Activated T-helper 17 cell treated with anti-CD3 and anti-CD28 coated beads, Interleukin-2, amount 50 U/mL, for 72 hours (primary cell): ENCODE measurements at places on chromosomes 3 and 15. TPM values are rescaled to one million over a fixed set of nuclear protein-coding genes. Genes with fewer than 3 reads are reported as not detected.

The GOLGA6L1 gene
- total RNA-seq, result not detected

The CCR8 gene
- total RNA-seq, result 10.2 TPM

DNA sequence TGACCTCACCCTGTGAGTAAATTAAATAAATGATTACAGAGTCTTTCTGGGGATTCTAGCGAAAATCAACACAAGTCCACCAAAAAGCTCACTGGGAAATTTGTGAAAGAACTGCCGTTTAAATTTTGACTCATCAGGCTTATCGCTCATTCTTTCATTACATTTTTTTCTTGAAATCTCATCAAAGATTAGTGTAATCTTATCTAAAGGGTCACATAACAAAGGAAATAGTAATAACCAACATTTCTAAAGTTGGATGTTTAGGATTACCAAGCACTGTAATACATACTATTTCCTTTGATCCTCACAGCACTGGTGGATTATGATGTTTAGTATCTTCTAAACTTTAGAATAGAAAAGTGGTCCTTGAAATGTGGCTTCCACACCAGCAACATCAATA lies 111.1 kb upstream of the CBLB start:
- no peak overlapping the region for H3K4me3 ChIP-seq
- peaks cover 4% of the 10 kb centered on the region for H3K4me1 ChIP-seq
- ATAC-seq, result no peak
- no peaks in the 10 kb centered on the region for H3K36me3 ChIP-seq
- no peaks in the 10 kb centered on the region for H3K27me3 ChIP-seq

GRCh38 chr3:40847551-40847992 lies 322.8 kb downstream of the ZNF621 start:
- no peaks in the 10 kb centered on the region for H3K4me1 ChIP-seq
- H3K27me3 ChIP-seq, result peaks cover 14% of the 10 kb centered on the region
- no peak overlapping the region for H3K4me3 ChIP-seq
- no peaks in the 10 kb centered on the region for H3K36me3 ChIP-seq
- ATAC-seq, result no peak
